Thyroid gland (tissue), 4 donors: ENCODE measurements at places on chromosomes 12 and 14.

GRCh38 chr12:91741932-91742331, 403.7 kb downstream of the BTG1 start:
- H3K4me3 ChIP-seq, result no peak overlapping the region
- H3K27ac ChIP-seq, result no peak overlapping the region
- no peaks in the 10 kb centered on the region for H3K4me1 ChIP-seq
- no peaks in the 10 kb centered on the region for H3K27me3 ChIP-seq
- no peaks in the 10 kb centered on the region for H3K36me3 ChIP-seq
- no peak for DNase-seq

DNA sequence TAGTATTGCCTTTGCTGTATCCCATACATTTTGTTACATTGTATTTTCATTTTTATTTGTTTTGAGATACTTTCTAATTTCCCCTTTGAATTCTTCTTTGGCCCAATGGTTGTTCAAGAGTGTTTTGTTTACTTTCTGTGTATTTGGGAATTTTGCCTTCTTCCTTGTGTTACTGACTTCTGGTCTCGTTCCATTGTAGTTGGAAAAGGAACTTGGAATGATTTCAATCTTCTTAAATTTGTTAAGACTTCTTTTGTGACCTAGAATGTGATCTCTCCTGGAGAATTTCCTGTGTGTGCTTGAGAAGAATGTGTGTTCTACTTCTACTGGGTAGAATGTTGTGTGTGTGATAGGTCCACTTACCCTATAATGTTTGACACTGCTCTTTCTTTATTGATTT, 304.4 kb upstream of the RTL1 start:
- H3K27me3 ChIP-seq, result no peaks in the 10 kb centered on the region
- DNase-seq, result no peak
- H3K4me1 ChIP-seq, result no peaks in the 10 kb centered on the region
- no peaks in the 10 kb centered on the region for H3K36me3 ChIP-seq
- no peak overlapping the region for H3K27ac ChIP-seq
- no peak overlapping the region for H3K4me3 ChIP-seq

DNA sequence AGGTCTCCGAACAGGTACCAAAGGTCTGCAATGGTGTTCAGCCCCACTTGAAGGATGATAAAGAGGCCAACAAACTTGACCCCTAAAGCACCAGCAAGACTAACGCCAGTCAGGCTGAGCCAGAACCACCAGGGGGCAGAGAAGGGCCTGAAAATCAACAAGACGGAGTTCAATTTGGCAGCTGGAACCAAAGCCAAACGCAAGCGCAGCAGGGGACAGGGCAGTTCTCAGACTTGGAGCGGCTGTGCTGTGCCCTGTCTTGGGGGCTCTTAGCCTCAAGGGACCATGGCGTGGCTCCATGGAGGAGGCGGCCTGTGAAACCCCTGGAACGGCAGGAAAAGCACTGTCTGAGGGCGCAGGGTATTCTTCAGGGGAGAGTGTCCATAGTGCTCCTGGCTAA, 19.6 kb downstream of the POMT2 start:
- peak; percentile 66 for DNase-seq
- no peak overlapping the region for H3K27ac ChIP-seq
- H3K27me3 ChIP-seq, result no peaks in the 10 kb centered on the region
- H3K36me3 ChIP-seq, result peaks cover 26% of the 10 kb centered on the region

- H3K4me3 ChIP-seq, result no peak overlapping the region
- peak; percentile 11 for DNase-seq
- no peaks in the 10 kb centered on the region for H3K36me3 ChIP-seq
- H3K27ac ChIP-seq, result peak overlapping the region; percentile 84
- H3K4me1 ChIP-seq, result peaks cover 12% of the 10 kb centered on the region
These were observed 1201.5 kb downstream of the BCL11B start for GRCh38 chr14:98070536-98070935.

DNA sequence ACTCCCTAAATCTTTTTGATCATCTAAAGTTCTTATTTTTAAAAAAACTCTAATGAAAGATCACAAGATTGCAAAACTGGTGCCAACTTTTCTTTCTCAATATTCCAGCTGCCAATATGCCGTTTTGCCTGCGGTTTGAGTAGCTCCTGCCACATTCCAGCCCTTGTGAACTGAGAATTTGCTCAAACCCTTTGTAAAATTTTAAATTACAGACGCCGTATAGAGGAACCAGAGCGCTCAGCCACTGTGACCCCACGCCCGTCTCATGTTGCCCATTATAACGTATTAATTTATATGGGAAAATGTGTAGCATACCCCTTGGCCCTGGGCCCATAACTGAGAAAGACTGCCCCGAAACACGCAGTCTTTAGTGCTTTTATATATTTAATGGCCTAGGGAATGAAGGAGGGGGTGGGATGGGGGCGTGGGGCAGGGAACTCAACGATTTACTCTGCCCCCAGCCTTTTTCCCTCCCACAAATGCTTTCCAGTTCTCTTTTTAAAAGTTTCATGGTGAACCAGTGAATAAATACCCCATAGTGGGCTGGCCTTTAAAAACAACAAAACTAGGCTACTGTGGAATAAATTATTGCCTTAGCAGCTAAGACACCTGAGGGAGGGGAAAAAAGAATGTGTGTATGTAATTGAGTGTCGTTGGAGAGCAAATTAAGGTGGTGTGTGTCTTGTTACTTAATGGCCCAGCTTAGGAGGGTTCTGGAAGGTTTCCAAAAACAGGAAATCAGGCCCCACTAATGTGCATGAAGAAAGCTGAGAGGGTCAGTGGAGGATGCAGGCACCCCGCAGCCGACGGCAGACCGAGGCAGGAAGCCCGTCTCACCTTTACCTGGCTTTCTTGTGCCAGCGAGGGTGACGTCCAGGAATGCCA, 45.7 kb upstream of the RFLNA start:
- no peaks in the 10 kb centered on the region for H3K36me3 ChIP-seq
- H3K27ac ChIP-seq, result no peak overlapping the region
- DNase-seq, result no peak
- no peaks in the 10 kb centered on the region for H3K27me3 ChIP-seq
- no peak overlapping the region for H3K4me3 ChIP-seq

DNA sequence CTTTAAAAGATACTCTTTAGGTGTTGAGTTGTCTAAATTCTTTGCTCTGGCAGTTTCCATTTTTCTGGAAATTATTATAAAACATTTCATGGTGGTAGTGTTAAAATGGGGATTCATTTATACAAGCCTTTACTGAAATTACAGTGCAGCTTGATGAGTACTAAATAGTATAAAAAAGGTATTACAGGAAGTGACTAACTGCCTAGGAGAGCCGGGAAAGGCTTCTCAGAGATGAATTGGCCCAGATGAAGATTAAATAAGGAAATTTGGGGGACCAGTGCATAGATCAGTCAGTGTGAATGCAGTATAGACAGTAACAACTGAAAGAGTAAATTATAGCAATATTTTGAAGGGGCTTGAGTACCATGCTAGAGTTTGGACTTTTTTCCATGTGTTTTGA, 7.5 kb downstream of the PSMA6 start:
- no peak overlapping the region for H3K4me3 ChIP-seq
- no peak for DNase-seq
- H3K27ac ChIP-seq, result no peak overlapping the region
- no peaks in the 10 kb centered on the region for H3K36me3 ChIP-seq
- peaks cover 8% of the 10 kb centered on the region for H3K4me1 ChIP-seq
- H3K27me3 ChIP-seq, result no peaks in the 10 kb centered on the region
